Coronary artery (tissue), 2 donors: ENCODE measurements at places on chromosomes 1 and 21.
A peak's percentile ranks its signal among the peaks of the same experiment; 100 is the strongest.

DNA sequence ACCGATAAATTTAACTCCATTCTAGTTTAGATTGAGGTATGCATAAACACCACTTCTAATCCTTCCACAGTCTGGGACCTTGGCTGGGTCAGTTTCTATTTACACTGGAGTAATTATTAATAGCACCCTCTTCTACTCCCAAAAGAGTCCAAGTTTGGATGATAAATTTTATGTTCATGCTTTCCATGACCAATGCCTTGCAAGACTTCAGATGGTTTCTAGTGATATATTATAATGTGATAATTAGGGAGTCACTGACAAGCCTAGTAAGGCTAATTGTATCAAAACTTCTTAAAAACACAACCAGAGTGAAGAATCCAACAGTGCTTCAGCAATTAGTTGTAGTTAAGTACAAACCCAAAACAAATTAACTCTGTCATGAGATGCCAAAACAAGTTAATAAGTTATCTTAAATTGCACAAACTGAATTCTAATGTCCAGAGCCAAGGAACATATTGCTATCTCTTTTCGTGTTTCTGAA, 489.6 kb downstream of the TTLL7 start:
- no peak for DNase-seq

DNA sequence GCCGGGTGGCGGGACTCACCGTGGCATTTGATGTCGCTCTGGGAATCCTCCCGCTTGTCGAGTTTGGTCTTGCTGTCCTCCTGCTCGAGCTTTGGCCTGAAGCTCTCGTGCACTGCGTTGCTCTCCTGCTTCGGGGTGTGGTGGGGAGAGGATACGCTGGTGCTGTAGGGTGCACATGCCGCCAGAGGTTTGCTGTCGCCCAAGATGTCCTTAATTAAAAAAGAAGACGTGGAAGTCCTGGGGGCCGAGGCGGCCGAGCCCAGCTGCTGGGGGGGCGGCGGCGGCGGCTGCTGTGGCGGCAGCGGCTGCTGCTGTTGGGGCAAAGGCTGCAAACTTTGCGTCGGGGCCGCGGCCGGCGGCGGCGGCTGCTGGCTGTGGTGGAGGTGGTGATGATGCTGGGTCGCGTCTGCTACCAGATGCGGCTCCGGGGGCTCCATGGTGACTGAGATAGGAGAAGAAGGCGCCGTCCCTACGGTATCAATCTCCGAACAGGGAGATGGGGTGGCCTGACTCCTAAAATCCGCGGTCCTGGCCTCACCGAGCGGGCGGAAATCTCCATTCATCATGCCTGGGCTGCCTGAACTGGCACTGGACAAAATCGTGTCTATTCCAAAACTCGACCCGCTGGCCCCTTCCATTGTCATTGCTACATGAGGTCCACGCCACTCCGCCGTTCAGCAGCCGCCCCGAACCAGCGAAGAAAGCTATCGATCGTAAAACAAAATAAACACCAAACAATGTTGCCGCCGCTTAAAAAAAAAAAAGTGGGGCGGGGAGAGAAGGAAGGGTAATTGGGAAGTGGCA, at the start of gene BARHL2:
Gene BARHL2 (minus strand): TSS at position 751 of the 804 bp plus-strand sequence. CDS start 107 bp downstream, at position 644.
- DNase-seq = no peak

GRCh38 chr1:232555494-232556210, 74.3 kb downstream of the SIPA1L2 start:
- no peak for DNase-seq

- DNase-seq = peak; percentile 81
Observed at GRCh38 chr1:56376188-56376984, 203.0 kb downstream of the PLPP3 start.

- no peak for DNase-seq
Observed at GRCh38 chr1:5349526-5349925, 642.7 kb downstream of the NPHP4 start.

GRCh38 chr1:15618077-15618654, 908 bp downstream of the DDI2 start:
- no peak for DNase-seq

GRCh38 chr1:189693140-189693539, 784.5 kb downstream of the BRINP3 start:
- no peak for DNase-seq

GRCh38 chr1:57674801-57675200, 250.9 kb upstream of the DAB1 start:
- no peak for DNase-seq

GRCh38 chr1:62247391-62248168, 52.9 kb downstream of the L1TD1 start:
- no peak for DNase-seq

DNA sequence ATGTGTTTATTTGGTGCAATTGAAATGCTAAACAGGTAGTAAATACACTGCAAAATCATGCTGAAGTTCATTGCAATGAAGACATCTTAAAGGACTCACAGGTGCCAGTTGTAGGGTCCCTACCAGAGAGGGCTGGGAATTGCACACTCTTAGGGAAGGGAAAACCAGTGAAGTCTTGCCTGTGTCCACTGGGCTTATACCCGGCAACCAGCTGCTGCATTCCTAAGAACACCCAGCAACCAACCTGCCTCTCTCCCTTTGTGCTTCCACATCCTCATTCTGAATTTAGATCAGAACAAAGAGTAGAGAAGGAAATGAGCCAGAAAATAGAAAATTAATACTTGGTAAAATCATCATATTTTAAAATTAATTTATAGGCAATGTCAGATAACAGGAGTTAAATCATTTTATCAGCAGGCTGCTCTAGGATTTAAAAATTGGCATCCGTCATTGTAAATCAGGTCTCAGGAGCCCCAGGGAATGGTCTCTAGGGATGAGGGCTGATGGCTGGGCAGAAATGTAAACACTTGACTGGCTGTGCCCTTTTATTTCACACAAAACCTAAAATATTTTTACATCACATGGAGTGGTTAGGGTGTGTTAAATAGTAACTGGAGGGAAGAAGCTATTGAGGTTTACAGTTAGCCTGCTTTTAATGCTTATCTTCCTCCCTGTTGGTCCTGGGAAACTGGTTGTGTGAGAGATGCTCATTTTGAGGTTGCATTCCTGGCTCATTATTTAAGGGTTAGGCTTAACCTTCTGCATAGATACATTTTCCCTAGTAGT, 31.3 kb downstream of the PTGFRN start:
- DNase-seq = no peak

- DNase-seq = no peak
Observed at GRCh38 chr1:34166625-34167361, 1.8 kb upstream of the CSMD2 start.

- no peak for DNase-seq
Observed at GRCh38 chr1:203992440-203992839, 80.5 kb upstream of the SOX13 start.
